ENCODE measurements at places on chromosomes 7 and 10.

GRCh38 chr7:134473861-134474291 lies 15.0 kb upstream of the AKR1B1 start:
- DNase-seq, result no peak

- DNase-seq, result no peak
Observed at GRCh38 chr10:122151121-122151694, 119.9 kb upstream of the BTBD16 start.

- DNase-seq, result no peak
Observed at GRCh38 chr7:13448243-13448642, 541.2 kb downstream of the ETV1 start.

- DNase-seq, result no peak
Observed at GRCh38 chr10:110222641-110223297, 15.4 kb downstream of the MXI1 start.

GRCh38 chr7:121494516-121494915 lies 98.4 kb upstream of the FAM3C start:
- no peak for DNase-seq

GRCh38 chr7:118104812-118105441 lies 79.0 kb upstream of the LSM8 start:
- peak; percentile 39 for DNase-seq

DNA sequence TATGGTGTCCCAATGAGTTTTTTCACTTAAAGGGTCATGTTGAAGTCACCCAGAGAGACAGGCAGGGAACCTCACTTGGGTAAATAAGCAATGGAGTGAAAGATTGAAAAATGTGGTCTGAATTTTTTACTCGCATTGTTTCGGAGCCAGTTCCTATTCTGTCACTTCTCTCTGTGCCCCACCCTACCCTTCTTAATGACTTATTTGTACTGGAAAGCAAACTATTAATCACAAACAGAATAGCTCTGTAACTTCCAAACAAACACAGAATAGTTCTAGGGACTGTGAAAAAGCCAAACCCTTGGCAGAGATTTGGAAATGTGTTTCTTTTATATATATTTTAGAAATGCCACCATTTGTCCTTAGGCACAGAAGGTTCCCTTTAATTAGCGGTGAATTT lies 76.0 kb downstream of the LRMDA start:
- no peak for DNase-seq

- DNase-seq, result peak; percentile 67
Observed at GRCh38 chr10:12628964-12629766, 279.8 kb downstream of the CAMK1D start.

- no peak for DNase-seq
Observed at GRCh38 chr10:58829839-58830238, 317.2 kb downstream of the BICC1 start.

DNA sequence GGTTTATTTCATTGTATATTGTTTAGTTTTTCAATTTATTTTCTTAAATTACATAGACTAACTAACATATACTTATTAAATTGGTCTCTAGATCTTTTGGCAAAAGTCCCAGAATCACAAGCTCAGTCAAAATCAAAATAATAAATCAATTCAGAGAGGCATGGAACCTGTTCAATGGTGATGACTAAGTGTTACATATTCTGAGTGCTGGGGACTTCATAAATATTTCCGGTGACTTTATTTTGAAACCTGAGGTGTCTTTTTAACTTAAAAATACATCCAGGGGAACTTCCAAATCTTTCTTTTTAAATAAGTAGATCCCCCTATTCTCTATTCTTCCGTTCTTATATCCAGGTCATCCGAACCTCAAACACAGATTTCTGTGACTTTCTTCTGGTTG lies 89.6 kb upstream of the ZNF804B start:
- no peak for DNase-seq

DNA sequence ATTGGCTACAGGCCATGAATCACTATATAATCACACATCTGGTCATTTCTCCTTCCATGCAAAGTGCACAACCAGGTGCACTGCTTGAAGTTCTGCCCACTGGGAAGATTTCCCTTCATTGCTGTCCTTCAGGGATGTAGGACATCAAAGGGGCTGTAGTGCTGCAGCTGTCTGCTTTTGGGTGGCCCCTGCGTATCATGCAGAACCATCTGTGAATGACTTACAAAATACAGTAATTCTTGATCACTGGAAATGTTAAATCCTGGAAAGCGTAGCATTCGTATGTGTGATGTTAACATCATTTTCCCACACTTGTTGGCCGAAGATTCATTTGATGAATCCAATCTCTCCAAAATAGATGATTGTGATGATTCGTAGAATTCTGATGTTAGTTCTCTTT lies 22.4 kb downstream of the AKR1C3 start:
- no peak for DNase-seq

DNA sequence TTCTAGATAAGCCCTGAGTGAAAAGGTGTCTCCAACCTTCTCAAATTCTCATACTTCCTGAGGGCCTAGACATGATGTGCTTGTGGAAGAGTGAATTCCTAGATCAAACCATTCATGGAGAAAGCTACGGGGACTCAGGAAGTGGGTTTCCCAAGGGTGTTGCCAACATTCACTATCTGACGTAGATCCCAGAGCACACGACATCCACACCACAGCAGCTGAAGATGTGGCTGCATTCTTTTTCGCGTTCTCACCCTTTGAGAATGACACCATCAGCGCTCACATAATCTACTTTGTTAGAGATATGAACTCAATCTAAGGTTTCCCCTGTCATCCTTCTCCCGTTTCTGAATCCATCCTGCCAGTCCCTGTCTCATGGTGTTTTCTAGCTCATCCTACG lies 290.8 kb downstream of the DNAJB6 start:
- no peak for DNase-seq

DNA sequence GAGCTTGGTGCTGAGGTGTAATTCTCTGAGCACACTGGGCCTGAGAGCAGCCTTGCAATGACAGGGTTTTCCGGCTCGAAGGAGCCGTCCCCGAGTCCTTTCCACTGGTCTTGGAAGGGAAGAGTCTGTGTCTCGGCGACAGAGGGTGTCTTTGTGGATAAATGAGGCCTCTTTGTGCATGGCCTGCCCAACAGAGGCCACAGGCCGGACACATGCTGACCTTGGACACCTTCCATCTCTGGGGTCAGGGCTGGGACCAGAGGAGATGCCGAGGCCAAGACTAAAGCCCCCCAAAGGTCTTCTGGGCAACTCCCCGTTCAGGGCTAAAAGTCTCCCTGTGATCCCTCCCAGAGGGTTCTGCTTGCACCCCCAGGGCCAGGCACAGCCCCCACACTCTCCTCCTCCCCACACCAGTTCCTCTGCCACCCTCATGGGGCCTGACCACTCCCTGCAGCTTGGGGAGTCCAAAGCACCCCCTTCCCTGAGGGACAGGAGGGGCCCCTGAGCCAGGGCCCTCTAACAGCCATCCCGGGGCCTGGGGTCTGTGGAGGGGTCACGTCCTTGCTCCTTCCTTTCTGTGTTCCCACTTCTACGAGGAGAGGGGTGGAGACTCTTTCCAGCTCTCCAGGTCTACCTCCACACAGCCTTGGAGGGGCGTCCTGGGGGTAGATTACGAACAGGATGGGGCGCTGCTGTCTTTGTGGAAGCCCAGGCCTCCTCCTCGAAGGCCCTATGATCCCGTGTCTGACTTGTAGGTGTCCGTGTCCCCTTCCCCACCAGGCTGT lies 130.6 kb upstream of the FAM20C start:
- DNase-seq, result no peak

- no peak for DNase-seq
Observed at GRCh38 chr10:78703593-78703992, 365.2 kb upstream of the ZMIZ1 start.

GRCh38 chr10:124696446-124697392 lies 47.5 kb downstream of the FAM53B start:
- DNase-seq, result no peak

- no peak for DNase-seq
Observed at GRCh38 chr7:84735677-84736076, 451.2 kb downstream of the SEMA3D start.

DNA sequence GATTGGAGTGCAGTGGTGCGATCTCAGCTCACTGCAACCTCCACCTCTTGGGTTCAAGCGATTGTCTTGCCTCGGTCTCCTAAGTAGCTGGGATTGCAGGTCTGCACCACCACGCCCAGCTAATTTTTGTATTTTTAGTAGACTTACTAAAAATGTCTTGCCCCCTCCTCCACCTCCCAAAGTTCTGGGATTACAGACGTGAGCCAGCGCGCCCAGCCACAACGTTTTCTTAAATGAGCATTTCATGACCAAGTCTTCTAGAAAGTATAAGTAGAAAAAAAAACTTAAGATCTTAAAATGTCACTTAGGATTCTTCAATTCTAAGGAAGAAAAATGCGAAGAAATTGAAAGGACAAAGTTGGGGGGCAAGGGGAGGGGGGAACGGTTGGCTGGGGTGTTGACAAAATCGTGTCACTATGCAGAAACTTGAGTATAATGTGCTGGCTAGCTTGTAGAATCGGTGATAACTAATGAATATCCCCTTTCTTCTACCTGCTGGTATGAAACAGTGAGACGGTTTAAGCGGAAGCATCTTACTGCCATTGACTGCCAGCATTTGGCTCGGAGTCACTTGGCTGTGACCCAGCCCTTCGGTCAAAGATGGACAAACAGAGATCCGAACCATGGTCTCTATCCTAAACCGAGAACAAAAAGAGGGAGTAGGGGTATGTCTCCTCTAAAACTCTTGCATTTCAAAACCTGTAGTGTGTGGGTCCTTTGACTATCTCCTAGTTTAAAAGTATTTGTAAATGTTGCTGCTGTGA lies 12.7 kb downstream of the FBH1 start:
- DNase-seq, result no peak

DNA sequence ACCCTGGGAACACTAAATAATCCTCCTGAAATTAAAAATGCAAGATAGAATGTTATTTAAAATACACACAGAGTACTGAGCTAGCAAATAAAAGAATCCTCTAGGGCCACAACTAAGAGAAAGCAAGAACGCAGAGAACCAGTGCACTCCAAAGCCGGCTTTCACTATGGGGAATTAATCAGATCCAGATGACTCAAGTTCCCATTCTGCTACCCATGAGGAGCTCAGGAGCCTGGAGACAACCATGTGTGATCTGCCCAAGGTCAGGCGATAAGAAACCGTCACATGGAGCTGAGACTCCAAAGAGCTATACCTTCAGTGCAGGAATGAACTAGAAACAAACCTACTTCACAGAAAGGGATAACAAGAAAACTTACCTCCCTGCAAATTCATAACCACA lies 19.5 kb upstream of the CYREN start:
- no peak for DNase-seq

- no peak for DNase-seq
Observed at GRCh38 chr7:148367731-148368475, 222.7 kb upstream of the C7orf33 start.

- DNase-seq, result no peak
Observed at GRCh38 chr10:29470355-29470705, 164.4 kb downstream of the SVIL start.

- no peak for DNase-seq
Observed at GRCh38 chr10:44422570-44423101, 37.7 kb upstream of the CXCL12 start.

Measured in NCI-H345 (cell line).